ENCODE measurements at places on chromosomes 11 and 22. TPM values are rescaled to one million over a fixed set of nuclear protein-coding genes. Genes with fewer than 3 reads are reported as not detected.

The IGSF9B gene
- total RNA-seq = not detected

The HMGXB4 gene
- 31.1 TPM for total RNA-seq

The A4GALT gene
- 17.1 TPM for total RNA-seq

The BIK gene
- total RNA-seq = 10.6 TPM

The C22orf31 gene
- total RNA-seq = not detected

The HORMAD2 gene
- not detected for total RNA-seq

DNA sequence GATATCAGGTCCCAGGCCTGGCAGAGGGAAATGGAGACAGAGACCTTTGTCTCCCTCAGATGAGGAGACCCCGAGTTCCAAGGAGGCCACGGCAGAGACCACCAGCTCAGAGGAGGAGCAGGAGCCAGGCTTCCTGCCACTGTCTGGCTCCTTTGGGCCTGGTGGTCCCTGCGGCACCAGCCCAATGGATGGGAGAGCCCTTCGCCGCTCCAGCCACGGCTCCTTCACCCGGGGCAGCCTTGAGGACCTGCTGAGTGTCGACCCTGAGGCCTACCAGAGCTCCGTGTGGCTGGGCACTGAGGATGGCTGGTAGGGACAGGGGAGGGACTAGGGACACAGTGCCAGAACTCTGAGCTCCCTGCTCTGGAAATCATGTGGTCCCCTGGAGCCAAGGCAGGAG, 13.1 kb upstream of the RELT start:
- DNase-seq = no peak

- no peak for DNase-seq
Measured at GRCh38 chr22:19760058-19760950, at the start of gene TBX1. TSS of gene TBX1 (plus strand) at chr22:19760778. CDS start at chr22:19760844, 66 bp downstream.

GRCh38 chr11:88535916-88536547, 198.5 kb upstream of the CTSC start:
- DNase-seq = no peak

GRCh38 chr22:48342732-48343131, 1484.9 kb downstream of the BRD1 start:
- no peak for DNase-seq

- no peak for DNase-seq
Measured at GRCh38 chr11:12483604-12484003, 106.2 kb downstream of the PARVA start.

- DNase-seq = no peak
Measured at GRCh38 chr22:41927813-41928212, 1.2 kb upstream of the TNFRSF13C start.

- DNase-seq = peak; percentile 62
Measured at GRCh38 chr11:106495046-106495445, 417.6 kb downstream of the AASDHPPT start.

GRCh38 chr11:95254716-95255115, 23.7 kb upstream of the SESN3 start:
- DNase-seq = no peak
